Activated CD4-positive, CD25-positive, alpha-beta regulatory T cell treated with anti-CD3 and anti-CD28 coated beads, Interleukin-2, amount 50 U/mL, for 24 hours (primary cell): ENCODE measurements at places on chromosomes 3 and 15.

DNA sequence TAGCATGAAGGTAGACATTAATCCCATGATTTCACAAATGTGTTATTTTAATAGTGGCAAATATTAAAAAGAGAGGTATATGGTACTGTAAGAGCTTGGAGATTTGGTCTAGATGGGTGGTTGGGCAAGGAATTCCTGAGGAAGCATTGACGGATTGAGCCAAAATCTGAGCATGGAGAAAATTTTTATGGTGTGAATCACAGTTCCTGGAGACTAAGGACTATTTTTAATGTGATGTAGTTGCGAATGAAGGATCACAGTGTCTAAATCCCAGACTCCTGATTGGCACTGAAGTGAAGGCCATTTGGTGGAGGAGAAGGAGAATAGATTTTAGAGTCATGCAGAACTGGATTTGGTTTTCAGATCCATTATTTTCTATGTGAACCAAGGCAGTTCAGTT lies 188.7 kb upstream of the FEZF2 start:
- no peak for ATAC-seq

DNA sequence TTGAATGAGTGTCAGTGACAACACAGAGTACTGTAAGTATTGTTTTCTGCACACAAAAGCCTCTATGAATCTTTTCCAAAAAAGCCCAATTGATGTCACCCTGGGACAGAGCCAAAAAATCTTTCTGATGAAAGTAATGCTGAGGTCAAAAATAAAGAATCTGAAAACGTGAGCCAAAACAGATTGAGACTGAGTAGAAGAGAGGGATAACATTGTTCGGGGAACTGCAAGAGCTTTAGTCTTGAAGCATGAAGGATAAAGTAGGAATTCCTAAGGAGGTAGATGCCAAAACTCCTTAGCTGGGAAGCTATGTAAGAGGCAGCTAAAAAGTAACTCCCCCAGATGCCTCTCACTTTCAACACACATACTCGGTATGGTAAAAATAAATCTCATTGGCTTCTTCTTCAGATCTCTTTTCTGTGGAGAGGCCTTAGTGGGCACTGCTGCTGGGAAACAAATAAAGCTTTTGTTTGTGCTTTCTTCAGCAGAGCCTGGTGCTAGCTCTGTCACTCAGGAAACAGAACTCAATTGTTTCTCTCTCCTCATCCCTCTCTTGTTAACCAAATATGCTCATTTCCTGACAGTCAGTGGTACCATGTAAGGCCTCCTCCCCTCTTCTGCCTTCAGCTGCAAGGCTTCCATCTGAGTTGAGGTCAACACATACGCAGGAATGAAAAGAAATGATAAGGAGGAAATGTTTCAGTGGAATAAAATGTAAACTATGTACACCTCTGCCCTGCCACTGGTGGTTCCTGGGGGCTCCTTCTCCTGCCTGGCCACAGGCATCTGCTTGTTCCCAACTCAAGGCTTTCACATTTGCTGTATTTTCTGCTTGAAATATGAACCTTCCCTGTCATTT lies 58.1 kb downstream of the CD200 start:
- no peak for ATAC-seq

- ATAC-seq: no peak
These were observed 70.2 kb downstream of the NMD3 start for GRCh38 chr3:161291191-161291901.

- ATAC-seq: no peak
These were observed 674 bp upstream of the MECOM start for GRCh38 chr3:169663951-169664820.

DNA sequence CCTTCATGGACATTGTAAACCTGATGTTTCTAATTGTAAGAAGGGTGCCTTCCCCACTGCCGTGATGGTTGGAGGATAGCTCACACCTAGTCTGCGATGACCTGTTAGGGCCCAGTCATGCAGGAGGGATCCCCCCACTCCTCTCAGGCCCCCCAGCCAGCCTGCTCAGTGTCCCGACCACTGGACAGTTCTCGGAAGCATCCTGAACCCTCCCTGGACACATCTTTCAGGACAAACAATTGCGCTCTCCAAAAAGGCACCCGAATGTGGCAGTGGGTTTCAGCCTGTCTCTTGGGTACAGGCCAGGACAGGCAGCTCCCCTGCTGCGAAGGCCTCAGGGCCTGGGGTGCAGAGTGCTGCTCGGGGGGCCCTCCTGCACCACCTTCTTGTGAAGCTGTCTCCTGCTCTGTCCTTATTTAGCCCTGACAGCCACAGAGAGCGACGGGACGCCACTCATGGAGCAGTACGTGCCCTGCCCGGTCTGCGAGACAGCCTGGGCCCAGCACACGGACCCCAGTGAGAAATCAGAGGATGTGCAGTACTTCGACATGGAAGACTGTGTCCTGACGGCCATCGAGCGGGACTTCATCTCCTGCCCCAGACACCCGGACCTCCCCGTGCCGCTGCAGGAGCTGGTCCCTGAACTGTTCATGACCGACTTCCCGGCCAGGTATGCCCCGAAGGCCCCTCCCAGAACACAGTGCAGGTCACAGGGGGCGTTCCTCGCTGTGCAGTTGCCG lies 132.3 kb downstream of the LRRK1 start:
- ATAC-seq: no peak

- no peak for ATAC-seq
These were observed 5.1 kb upstream of the MTHFS start for GRCh38 chr15:79901958-79902357.

- no peak for ATAC-seq
These were observed 8.8 kb downstream of the ANKUB1 start for GRCh38 chr3:149783576-149783975.
